Testis (tissue), 5 donors: ENCODE measurements at places on chromosomes 16 and 17. TPM values are rescaled to one million over a fixed set of nuclear protein-coding genes. Genes with fewer than 3 reads are reported as not detected.

ST6GALNAC2 gene
- 87.5 TPM for total RNA-seq

CDC6 gene
- total RNA-seq = 22.8 TPM

ABHD15 gene
- 7.1 TPM for total RNA-seq

LDHD gene
- 5.0 TPM for total RNA-seq

TOM1L1 gene
- total RNA-seq = 28.7 TPM

CD300E gene
- 0.31 TPM for total RNA-seq
